ENCODE measurements at places on chromosomes 1 and 21. TPM values are rescaled to one million over a fixed set of nuclear protein-coding genes. Genes with fewer than 3 reads are reported as not detected.
A peak's percentile ranks its signal among the peaks of the same experiment; 100 is the strongest.

GRCh38 chr1:226633541-226634165 lies 85.1 kb downstream of the STUM start:
- no peak for DNase-seq
- peaks cover 35% of the 10 kb centered on the region for H3K36me3 ChIP-seq
- H3K4me3 ChIP-seq = no peak overlapping the region
- H3K27me3 ChIP-seq = no peaks in the 10 kb centered on the region
- H3K27ac ChIP-seq = peak overlapping the region; percentile 63

GRCh38 chr1:94118471-94118870 lies 2.5 kb downstream of the ABCA4 start:
- H3K27me3 ChIP-seq = no peaks in the 10 kb centered on the region
- no peak overlapping the region for H3K27ac ChIP-seq
- H3K4me1 ChIP-seq = no peaks in the 10 kb centered on the region
- H3K36me3 ChIP-seq = no peaks in the 10 kb centered on the region

DNA sequence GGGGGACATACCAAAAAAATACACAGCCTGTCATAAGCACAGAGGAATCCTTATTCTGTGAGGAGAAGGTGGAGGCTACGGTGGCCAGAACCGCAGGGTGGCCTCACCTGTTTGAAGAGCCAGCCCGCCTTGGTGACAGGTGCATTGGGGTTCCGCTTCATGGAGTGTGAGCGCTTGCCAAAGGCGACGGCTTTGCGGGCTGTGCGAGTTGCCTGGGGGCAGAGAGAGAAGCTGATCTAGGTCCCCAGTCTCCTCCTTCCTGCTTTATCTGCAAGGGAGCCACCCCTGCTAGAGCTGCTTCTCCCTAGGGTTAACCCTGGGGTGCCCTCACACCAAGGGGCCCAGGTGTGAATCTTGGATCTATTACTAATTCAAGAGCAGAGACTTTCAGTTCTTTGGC lies 54.3 kb upstream of the GOLT1A start:
- peak overlapping the region; percentile 57 for H3K27ac ChIP-seq
- no peaks in the 10 kb centered on the region for H3K27me3 ChIP-seq
- H3K36me3 ChIP-seq = peaks cover 49% of the 10 kb centered on the region
- H3K4me3 ChIP-seq = no peak overlapping the region

Gene DCST1
- 0.18 TPM for total RNA-seq
